ENCODE measurements at places on chromosomes 16 and 17. TPM values are rescaled to one million over a fixed set of nuclear protein-coding genes. Genes with fewer than 3 reads are reported as not detected.

The CDR2L gene
- 27.1 TPM for total RNA-seq

The ARL16 gene
- 35.6 TPM for total RNA-seq

The PHOSPHO1 gene
- total RNA-seq = not detected

The PIMREG gene
- 16.2 TPM for total RNA-seq

The KCNG4 gene
- total RNA-seq = not detected

The CFAP97D1 gene
- not detected for total RNA-seq

All from vein endothelial cell (primary cell).